Cardiac atrium fibroblast (primary cell): ENCODE measurements at places on chromosomes 2 and 18. TPM values are rescaled to one million over a fixed set of nuclear protein-coding genes. Genes with fewer than 3 reads are reported as not detected.

Gene GBX2
- total RNA-seq, result not detected in 2 replicates

Gene UBE2F
- total RNA-seq, result 69.3 and 89.4 TPM in 2 replicates

Gene AMER3
- not detected in 2 replicates for total RNA-seq

Gene FAM237A
- total RNA-seq, result not detected in 2 replicates

Gene PCARE
- total RNA-seq, result not detected in 2 replicates

Gene HOXD10
- total RNA-seq, result not detected in 2 replicates

Gene AUP1
- 77.1 and 80.5 TPM in 2 replicates for total RNA-seq

Gene CYBRD1
- total RNA-seq, result 155 and 165 TPM in 2 replicates

Gene IFIH1
- total RNA-seq, result 3.1 and 3.9 TPM in 2 replicates

Gene MAP4K3
- 29.2 and 36.5 TPM in 2 replicates for total RNA-seq

Gene IL1RL1
- total RNA-seq, result 25.8 and 85.2 TPM in 2 replicates

Gene GKN2
- not detected in 2 replicates for total RNA-seq

Gene CCL20
- 0.54 and 0.65 TPM in 2 replicates for total RNA-seq

Gene RTP5
- total RNA-seq, result not detected in 2 replicates

Gene WIPF1
- 6.3 and 7.0 TPM in 2 replicates for total RNA-seq

Gene DNAH6
- total RNA-seq, result under 0.01 TPM in 1 of 2 replicates, not detected in the other

Gene CAPN14
- total RNA-seq, result 1.1 TPM in 1 of 2 replicates, not detected in the other

Gene MYO5B
- not detected in 2 replicates for total RNA-seq

Gene CD28
- total RNA-seq, result not detected in 2 replicates

Gene CAPN13
- not detected in 2 replicates for total RNA-seq

Gene SERPINB2
- total RNA-seq, result not detected in 2 replicates

Gene NT5C1B
- total RNA-seq, result not detected in 2 replicates

Gene KCNIP3
- total RNA-seq, result 4.4 and 10.3 TPM in 2 replicates

Gene FASTKD2
- 17.9 and 23.2 TPM in 2 replicates for total RNA-seq

Gene NAGK
- total RNA-seq, result 88.6 and 92.8 TPM in 2 replicates

Gene LRRTM1
- not detected in 2 replicates for total RNA-seq

Gene ITGB6
- total RNA-seq, result not detected in 2 replicates

Gene HOXD11
- total RNA-seq, result not detected in 2 replicates

Gene SERPINB4
- not detected in 2 replicates for total RNA-seq
